ENCODE measurements at places on chromosomes 12 and 14.

- DNase-seq, result no peak
Observed at GRCh38 chr12:124813782-124814181, 49.9 kb downstream of the SCARB1 start.

- DNase-seq, result no peak
Observed at GRCh38 chr14:68223631-68224030, 404.1 kb downstream of the RAD51B start.

- no peak for DNase-seq
Observed at GRCh38 chr14:77275041-77275580, 4.1 kb upstream of the NGB start.

- DNase-seq, result no peak
Observed at GRCh38 chr14:77605392-77605972, 11.0 kb downstream of the SPTLC2 start.

- DNase-seq, result no peak
Observed at GRCh38 chr12:104354167-104354867, 50.8 kb downstream of the EID3 start.

DNA sequence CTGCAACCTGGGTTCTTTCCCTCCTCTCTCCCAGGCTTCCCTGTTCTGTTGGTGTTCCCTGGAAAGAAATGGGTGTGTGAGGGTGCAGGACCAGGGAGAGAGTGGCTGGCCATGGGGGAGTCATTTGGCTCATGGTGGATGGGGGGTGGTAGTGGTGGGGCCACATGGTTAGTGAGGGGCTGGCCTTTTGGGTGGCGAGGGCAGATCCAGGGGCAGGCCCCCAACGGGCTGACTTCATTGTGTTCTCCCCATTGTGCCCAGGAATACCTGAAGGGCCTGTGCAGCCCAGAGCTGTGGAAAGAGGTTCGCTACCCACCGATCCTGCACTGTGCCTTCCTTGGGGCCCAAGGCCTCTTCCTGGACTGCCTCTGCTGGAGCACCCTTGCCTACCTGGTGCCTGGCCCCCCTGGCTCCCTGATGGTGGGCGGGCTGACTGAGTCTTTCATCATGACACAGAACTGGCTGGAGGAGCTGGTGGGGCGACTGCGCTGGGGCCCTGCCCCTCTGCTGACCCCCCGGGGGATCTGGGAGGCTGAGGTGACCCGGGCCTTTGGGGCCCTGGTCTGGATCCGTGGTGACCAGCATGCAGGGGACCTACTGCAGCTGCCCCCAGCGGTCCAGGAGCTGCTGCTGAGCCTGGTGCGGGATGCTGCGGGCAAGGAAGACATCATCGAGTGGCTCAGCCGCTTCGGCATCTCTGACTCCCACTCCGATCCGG, 9.0 kb downstream of the NYNRIN start:
- no peak for DNase-seq

DNA sequence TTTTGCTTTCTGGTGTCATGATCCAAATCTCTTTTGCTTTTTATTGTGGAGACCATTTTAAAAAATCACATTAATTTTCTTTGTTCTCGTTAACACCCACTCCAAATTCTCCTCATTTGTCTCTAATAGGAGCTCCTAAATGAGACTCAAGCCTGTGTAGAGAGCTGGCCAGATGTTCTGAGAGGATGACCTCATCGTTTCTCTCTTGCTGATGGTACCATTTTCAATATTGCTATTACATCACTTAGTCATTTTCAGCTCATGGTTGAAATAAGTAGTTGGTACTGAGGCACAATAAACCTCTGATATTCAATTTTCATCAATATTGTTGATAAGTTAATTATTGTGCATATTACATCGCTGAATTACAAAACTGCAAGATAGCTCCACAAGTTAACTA, 31.5 kb downstream of the SPTB start:
- DNase-seq, result no peak

DNA sequence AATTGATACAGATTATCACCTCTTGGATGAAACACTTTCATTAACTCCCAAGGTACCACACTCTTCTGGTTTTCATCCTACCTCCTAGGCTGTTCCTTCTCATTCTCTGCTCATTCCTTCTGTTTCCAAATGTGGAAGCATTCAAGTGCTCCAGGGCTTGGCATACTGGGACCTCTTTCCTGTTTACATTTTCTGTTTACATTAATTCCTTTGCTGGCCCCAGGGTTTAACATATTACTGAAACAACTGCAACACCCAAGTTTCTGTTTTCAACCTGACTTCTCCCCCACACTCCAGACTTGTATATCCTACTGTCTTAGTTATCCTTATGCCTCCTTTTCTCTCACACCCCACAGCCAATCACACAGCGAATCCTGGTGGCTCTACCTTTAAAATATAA, 386.3 kb upstream of the GARIN6 start:
- no peak for DNase-seq

- no peak for DNase-seq
Observed at GRCh38 chr12:76410781-76411180, 62.6 kb upstream of the BBS10 start.

- no peak for DNase-seq
Observed at GRCh38 chr12:24728366-24728765, 220.5 kb downstream of the BCAT1 start.

- DNase-seq, result no peak
Observed at GRCh38 chr14:41360126-41360525, 246.6 kb upstream of the LRFN5 start.

GRCh38 chr14:24390701-24391468, 7.9 kb upstream of the NYNRIN start:
- DNase-seq, result no peak

GRCh38 chr12:24603371-24603770, 345.5 kb downstream of the BCAT1 start:
- no peak for DNase-seq

- DNase-seq, result peak; percentile 65
Observed at GRCh38 chr12:132600048-132601032, 10.0 kb downstream of the LRCOL1 start.

DNA sequence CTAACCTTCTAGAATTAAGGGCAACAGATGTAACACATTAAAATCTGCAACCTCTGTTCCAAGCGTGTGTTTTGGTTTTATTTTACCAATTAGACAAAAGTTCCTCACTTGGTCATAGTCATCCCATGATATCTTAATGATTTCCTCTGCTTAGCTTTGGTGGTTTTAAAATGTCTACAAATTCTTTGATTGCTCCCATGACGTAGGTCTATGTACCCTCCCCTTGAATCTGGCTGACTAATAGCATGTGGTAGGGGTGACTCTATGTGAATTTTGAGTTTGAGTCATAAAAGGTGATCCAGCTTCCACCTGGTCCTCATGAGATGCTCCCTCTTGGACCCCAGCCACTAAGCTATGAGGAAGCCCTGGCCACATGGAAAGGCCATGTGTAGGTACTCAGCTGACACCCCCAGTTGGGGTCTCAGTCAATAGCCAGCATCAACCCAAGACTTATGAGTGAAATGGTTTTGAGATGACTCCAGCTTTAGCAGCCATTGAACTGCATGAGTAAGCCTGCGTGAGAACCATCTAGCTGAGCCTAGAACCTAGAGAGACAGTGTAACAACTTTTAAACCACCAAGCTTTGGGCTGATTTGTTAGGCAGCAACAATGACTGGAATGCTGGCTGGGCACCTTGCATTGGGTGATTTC, 247.1 kb downstream of the MSRB3 start:
- no peak for DNase-seq

DNA sequence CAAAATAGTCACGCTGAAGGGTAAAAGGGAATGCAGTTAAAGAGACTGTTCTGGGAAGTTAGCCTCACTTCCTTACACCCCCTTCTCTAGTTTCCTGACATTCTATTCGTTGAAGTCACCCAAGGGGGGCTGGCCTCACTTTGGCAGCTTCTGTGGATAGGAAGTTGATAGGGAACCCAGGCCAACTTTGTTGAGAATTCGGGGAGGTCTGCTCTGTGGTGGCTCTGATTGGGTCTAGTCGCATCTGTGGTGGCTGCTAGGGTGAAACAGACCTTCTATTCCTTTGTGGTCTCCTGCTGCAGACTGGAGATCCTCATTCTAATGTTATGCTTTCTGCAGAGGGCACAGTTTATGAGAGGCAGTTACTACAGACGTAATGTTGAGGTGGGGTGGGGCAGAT, 28.8 kb upstream of the GZMB start:
- DNase-seq, result no peak

- DNase-seq, result no peak
Observed at GRCh38 chr12:31714406-31715271, 14.2 kb downstream of the AMN1 start.

DNA sequence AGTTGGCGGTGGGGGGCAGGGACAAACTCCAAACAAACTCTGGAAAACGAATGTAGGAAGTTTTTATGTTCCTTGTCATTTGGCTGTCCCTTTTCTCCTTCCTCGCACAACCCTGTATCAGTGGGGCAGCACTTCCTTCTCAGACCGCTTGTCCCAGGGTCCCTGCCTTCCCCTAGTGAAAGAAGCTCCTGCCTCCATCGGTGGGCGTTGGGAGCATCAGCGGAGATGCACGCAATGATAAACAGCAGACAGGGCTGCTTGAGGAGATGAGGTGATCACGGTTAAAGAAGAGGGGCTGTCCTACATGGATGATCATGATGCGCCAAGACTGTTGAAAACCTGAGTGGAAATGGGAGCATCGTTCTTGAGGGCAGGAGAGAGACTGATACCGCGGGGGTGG, 620 bp downstream of the C1S start:
- DNase-seq, result no peak

DNA sequence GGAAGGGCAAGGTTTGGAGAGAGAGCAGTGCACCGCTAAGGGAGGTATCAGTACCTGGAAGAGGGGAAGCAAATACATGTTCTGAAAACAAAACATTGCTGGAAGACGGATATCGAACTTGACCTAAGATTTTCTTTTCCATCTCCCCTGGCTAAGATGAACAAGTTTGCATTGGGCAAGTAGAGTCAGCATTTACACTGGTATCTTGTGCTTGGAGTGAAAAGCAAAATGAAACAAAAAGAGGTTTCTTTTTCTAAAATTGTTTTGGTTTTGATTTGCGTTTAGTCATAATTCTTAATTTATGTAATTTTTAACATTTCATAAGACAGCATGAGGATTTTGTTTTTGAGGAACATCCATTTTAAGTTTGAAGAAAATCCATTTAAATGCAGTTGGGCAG, 881.6 kb downstream of the NRXN3 start:
- DNase-seq, result no peak

- no peak for DNase-seq
Observed at GRCh38 chr12:129681830-129682229, 222.0 kb downstream of the TMEM132D start.

GRCh38 chr12:10251669-10252068, 39.0 kb downstream of the GABARAPL1 start:
- DNase-seq, result no peak

DNA sequence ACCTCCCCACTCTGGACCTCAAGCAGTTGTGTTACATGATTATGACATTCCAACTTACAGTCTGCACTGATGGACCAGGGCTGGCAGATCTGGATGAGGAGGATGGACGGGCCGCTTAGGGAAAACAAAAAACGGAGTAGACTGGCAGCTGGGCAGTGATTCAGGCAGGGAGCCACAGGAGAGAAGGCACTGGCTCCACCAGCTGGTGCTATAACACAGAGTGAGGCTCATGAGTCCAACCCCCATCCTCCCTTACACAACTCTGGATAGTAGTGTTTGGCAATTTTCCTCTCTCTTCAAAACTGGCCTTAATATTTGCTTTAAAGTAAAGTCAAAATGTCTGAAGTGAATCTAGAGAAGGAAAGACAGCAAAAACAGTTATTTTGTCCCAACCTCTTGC, 9.7 kb upstream of the RIC8B start:
- DNase-seq, result no peak
